ENCODE measurements at places on chromosomes 2 and 18.

DNA sequence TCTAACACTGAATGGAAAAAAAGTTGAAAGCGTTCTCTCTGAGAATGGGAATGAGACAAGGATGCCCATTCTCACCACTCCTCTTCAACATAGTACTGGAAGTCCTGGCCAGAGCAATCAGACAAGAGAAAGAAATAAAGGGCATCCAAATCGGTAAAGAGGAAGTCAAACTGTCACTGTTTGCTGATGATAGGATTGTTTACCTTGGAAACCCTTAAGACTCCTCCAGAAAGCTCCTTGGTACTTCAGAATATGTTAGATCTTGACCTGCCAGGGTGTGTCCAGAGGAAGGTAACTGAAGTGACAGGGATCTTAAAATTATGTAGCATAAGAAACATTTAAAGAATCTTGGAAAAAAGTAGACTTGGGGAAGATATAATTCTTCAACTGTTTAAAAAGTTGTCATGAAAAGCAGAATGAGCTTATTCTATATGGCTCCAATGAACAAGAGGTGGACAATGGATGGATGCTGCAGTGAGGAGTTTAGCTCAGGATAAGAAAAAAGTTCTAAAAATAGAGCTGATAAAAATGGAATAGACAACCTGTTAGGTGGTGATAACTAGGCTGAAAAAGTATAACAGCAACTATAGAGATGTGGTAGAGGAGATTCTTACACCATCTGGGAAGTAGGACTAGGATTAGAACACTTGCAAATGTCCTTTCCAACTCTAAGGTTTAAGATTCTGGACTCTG lies 16.8 kb upstream of the SULT1C4 start:
- DNase-seq = no peak

DNA sequence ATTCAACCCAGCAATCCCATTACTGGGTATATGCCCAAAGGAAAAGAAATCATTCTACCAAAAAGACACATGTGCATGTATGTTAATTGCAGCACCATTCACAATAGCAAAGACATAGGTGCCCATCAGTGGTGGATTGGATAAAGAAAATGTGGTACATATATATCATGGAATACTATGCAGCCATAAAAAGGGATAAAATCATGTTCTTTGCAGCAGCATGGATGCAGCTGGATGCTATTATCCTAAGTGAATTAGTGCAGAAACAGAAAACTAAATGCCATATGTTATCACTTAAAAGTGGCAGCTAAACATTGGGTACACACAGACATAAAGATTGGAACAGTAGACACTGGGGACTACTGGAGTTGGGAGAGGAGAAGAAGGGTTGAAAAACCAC lies 82.2 kb downstream of the MYO3B start:
- no peak for DNase-seq

DNA sequence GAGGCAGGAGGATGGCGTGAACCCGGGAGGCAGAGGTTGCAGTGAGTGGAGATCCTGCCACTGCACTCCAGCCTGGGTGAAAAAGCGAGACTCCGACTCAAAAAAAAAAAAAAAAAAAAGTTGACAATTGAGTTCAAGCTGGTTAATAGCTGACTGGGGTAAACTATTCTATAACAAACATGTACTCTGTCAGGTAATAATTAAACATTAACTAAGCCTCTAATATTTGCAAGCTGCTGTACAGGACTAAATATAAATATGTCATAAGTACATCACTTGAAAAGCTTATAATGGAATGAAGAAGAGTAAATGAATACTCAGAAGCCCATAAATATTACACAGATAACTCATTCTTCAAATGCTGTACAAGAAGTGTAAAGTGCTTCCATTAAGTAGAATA lies 190.4 kb upstream of the CRIM1 start:
- no peak for DNase-seq

- no peak for DNase-seq
These were observed 7.9 kb upstream of the NDUFV2 start for GRCh38 chr18:9094307-9095226.

DNA sequence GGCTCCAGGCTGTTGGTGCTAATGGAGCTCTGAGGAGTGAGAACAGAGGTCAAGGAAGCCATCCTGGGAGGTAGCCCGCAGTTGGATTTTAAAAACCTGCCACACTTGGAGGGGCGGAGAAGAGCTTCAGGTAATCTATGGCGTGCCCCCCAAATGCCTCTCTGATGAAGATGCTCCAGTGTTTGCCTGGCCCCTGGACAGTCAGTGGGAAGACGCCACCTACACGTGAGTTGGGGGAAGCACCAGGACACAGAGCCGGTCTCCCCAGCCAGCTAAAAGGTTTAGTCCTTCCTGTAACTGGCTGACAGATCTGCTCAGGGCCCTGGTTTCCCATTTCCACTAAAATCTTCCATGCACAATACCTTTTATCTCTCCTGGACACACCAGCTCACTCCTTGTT lies 225.0 kb downstream of the TTC32 start:
- no peak for DNase-seq

DNA sequence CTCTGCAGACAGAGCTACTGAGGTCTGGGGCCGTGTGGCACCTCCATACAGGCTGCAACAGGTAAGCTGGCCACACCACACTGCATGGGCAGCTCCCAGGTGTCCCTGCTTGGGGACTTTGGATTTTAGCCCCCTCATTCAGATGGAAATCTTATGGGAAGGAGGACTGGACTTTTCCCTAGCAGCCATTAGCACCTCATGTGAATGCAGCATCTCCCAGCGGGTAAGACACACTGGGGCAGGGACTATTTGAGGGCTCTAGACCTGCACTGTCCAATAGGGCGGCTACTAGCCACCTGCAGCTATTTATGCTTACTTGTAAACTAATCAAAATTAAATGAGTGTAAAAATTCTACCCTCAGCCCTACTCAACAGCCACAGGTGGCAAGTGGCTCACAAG lies 34.2 kb upstream of the GLI2 start:
- no peak for DNase-seq

- no peak for DNase-seq
These were observed 1318.5 kb upstream of the CELF4 start for GRCh38 chr18:38884050-38884449.

- DNase-seq = no peak
These were observed 576.4 kb upstream of the PIK3C3 start for GRCh38 chr18:41378598-41378997.

DNA sequence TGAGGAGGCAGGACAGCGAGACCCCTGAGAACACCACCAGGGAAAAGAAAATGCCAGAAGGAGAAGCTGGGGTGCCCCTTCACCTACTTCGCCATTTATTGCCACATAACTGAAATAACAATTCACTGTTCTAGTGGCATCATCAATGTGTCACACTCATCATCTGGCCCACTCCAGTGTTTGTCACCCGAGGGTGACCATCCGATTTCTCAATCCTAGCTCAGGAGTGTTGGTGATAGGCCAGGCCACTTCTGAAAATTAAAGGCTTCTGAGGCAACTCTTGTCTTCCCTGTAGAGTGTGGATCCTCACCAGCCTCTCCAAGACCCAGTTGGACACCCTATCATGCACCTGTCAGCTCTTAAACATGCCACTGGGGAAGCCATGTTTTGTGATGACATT lies 62.9 kb upstream of the BZW1 start:
- DNase-seq = no peak

DNA sequence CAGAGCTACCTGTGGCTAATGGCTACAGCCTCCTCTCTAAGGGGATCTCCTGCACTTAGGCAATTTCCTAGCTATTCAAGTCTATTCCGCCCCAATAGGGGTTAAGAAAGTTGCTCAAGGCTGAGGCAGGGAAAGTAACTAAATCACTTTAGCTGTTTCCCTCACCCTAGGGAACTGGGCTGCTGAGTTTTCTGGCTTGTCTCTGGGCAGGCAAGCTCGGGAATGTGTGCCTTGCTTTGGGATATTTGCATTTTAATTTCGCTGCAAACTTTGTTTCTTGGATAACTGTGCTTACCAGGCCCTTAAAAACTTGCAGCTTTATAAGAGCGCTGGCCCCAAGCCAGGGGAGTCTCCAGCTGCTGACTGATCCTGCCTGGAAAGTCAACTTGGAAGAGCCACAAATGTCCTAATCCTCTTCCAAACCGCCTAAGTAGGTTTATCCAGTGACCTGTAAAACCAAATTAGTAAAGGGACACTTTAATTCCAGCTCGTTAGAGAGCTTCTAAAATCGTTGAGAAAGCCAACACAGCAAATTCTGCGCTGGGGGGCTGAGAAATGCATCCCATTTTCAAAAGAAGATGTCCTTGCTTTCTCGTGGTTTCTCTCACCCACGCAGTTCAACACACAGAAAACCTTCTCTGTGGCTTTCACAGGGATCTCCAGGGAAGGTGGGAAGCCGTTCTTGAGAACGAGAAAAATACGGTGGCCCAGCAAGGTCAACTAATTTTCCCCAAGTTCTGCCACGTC lies 59.5 kb upstream of the SP3 start:
- DNase-seq = no peak

DNA sequence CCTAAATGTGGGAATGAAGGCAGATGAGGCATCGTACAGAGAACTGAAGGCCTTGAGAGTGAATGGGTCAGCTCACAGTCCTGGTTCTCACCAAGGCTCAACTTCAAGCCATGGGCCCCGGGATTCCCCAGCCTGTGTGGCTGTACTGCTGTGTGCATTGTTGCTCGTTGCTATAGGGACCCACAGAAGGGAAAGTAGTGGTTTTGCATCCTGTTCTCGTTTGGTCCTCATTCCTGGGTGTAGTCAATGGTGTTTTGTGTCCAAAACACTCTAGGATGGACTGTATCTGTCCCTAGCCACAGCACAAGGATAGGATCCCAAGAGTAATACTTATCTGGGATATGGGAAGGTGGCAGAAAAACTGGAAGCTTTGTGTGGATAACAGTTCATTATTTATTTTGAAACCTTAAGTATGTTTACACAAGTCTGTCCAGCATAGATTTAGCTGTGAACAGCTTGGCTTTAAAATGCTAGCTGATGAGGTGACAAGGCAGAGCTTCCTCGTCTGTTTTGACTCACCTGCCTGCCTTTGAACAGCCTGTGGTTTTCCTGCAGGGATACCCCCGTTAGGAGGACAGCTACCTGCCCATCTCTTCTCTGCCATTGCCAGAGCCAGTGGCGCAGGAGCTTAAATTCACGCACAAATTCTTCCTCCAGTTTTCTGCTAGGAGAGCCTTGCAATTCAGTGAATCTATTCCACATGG lies 85.0 kb downstream of the WDSUB1 start:
- no peak for DNase-seq

DNA sequence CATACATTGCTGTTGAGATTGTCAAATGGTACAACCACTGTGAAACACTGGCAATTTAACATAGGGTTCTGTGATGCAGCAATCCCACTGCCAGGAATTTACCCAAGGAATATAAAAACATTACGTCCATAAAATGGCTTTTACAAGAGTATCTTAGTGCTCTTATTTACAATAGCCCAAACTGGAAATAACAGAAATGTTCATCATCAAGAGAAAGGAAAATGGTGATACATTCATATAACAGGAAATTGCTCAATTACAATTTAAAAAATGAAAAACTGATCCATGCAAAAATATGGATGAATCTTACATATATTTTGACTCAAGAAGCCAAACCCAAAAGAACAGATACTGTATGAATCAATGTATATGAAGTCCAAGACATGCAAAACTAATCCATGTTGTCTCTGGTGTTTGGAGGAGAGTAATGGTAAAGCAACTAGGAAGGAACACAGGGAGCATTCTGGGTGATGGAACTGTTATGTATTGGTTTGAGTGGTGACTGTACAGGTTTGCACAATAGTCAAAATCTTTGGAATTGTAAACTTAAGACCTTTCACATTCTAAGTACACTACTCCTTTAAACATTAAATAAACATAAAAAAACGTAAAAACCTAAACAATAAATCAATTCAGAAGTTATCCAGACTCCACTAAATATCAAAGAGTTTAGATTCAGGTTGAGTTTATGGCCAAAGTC lies 104.8 kb upstream of the WDR75 start:
- no peak for DNase-seq

- no peak for DNase-seq
These were observed 96.6 kb upstream of the MCFD2 start for GRCh38 chr2:47012189-47012588.

DNA sequence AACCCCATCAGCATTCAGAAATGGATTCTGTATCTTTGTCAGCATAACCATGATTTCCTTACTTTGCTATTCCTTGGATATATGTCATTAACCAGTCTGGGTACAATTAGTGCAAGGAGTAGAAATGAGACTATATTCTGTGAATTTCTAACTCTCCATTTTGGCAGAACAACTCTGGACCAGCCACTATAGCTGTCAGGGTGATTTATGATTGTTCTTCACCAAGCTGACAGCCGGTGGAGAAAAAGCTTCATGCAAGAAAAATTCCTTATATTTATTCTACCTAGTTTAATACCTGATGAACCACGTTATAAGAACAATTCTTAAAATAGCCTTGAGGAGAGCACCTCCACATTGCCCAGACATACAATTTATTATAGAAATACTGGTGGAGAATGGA lies 431.2 kb upstream of the TCF4 start:
- DNase-seq = no peak

DNA sequence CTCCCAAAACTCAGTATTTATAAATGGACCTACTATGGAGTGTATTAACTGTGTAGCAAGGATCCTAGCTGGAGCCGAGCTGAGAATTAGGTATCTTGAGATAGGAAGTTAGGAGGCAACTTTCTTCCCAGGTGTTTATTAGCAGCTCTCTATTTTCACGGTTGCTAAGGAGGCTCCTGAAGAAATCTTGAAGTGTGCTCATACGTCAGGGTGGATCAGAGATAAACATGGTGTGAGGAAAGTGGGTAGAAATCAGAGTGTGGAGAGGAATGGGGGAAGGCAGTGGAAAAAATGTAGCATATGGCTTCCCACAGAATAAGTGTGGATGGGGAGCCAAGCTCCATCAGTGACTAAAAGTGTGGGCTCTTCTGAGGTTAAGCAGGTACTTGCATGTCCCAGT lies 104.3 kb downstream of the ABCA12 start:
- no peak for DNase-seq

- DNase-seq = no peak
These were observed 175.8 kb upstream of the PIEZO2 start for GRCh38 chr18:11324956-11325882.

- DNase-seq = no peak
These were observed 70.0 kb upstream of the THUMPD2 start for GRCh38 chr2:39849064-39849463.

- no peak for DNase-seq
These were observed 167.6 kb upstream of the SOX11 start for GRCh38 chr2:5524551-5524950.

DNA sequence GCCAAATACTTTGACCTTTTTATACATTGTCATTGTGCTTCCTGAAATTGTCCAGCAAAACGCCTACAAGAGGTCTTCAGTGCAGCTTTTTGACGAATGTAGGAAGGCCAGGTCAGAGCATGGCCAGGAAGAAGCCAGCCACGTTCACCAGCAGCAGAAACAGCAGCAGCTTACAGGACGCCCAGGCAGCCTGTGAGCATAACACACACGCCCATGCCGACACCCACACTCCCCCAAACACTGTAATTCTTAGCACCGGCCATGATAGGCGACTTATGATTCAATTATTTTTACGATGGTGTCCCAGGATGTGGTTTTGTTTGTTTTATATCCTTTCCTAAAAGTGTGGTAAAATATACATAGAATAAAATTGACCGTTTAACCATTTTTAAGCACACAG lies 249.1 kb upstream of the SALL3 start:
- no peak for DNase-seq

- DNase-seq = no peak
These were observed 305.4 kb downstream of the AFF3 start for GRCh38 chr2:99836690-99837605.

Data from stimulated activated CD8-positive, alpha-beta memory T cell treated with anti-CD3 and anti-CD28 coated beads, Interleukin-15, amount 100 ng/mL, for 1 hour (primary cell).